CD8-positive, alpha-beta T cell (primary cell): ENCODE measurements at places on chromosomes 5 and 9.

GRCh38 chr9:108297073-108297472 lies 558.7 kb downstream of the ACTL7B start:
- DNase-seq, result no peak

DNA sequence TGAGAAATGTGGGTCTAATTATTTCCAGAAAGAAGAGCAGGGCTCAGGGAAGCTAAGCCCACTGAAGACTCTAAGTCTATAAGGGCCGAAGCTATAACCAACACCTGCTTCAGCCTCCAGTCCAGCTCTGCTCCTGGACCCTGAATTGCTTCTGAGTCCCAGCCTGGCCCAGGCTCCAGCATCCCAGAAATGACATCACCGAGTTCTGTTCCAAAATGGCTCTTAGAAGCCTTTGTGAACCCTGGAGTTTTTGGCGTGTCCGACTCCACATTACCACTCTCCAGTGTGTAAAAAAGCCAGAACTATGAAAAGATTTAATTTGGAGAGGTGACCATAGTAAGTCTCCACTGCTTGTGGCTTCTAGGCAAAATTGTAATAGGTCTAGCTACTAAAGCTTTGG lies 289.9 kb downstream of the SLIT3 start:
- DNase-seq, result no peak

GRCh38 chr9:94517254-94517653 lies 37.6 kb upstream of the PCAT7 start:
- no peak for DNase-seq

GRCh38 chr5:103780794-103781193 lies 218.2 kb upstream of the NUDT12 start:
- DNase-seq, result no peak

GRCh38 chr5:79666758-79667157 lies 22.9 kb upstream of the CMYA5 start:
- DNase-seq, result no peak

DNA sequence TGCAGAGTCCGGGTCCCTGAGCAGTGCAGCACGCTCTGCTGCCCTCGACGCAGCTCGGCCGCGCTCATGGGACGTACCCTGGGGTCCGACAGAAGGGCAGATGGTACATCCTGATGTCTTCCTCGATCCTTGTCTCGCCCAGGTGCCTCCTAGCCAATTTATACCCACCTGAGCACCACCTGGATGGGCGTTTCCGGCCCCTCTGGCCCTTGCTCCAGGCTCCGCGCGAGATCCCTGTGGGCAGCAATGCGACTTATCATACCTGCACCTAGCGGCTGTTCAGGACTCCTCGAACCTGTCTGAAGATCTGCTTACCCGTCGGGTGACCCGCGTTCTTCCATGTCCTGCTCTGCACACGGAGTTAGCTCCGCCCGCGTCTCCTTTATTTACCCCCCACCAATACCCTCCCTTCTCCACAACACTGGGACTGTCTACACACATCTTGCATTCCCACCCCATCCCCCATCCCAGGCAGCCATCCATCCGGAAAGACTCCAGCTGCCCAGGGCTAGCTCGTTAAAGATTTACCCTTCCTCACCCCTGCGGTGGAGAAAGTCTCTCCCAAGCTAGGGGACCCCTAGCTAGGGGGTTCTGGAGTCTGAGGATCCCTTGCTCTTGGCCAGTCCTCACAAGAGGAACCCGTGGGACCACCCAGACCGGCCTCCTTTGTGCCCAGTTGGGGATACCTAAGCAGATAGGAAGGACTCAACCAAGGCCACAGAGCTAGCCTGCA lies at the start of gene KIF12:
KIF12 (minus strand) TSS at position 357 of the 733 bp plus-strand sequence; CDS start at position 341, 16 bp downstream.
- no peak for DNase-seq

DNA sequence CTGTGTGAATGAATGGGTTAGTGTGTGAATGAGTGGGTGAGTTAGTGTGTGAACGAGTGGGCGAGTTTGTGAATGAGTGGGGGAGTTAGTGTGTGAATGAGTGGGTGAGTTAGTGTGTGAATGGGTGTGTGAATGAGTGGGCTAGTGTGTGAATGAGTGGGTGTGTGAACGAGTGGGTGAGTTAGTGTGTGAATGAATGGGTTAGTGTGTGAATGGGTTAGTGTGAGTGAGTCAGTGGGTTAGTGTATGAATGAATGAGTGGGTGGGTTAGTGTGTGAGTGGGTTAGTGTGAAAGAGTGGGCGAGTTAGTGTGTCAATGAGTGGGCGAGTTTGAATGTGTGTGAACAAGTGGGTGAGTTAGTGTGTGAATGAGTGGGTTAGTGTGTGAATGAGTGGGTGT lies 35.5 kb downstream of the NKD2 start:
- no peak for DNase-seq

DNA sequence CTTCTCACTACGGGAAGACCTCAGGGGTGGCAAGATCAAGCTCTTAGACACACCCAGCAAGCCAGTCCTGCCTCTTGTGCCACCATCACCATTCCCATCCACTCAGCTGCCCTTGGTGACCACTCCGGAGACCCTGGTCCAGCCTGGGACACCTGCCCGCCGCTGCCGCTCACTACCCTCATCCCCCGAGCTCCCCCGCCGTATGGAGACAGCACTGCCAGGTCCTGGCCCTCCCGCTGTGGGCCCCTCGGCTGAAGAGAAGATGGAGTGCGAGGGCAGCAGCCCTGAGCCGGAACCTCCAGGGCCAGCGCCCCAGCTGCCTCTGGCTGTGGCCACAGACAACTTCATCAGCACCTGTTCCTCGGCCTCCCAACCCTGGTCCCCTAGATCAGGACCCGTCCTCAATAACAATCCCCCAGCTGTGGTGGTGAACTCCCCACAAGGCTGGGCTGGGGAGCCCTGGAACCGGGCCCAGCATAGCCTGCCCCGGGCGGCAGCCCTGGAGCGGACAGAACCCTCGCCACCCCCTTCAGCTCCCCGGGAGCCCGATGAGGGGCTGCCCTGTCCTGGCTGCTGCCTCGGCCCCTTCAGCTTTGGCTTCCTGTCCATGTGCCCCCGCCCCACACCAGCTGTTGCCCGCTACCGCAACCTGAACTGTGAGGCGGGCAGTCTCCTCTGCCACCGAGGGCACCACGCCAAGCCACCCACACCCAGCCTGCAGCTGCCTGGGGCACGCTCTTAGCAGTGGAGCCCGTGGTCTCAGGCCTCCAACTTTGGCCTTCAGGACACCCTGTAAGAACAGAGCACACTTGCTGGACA lies 4.1 kb downstream of the TESK1 start:
- no peak for DNase-seq

DNA sequence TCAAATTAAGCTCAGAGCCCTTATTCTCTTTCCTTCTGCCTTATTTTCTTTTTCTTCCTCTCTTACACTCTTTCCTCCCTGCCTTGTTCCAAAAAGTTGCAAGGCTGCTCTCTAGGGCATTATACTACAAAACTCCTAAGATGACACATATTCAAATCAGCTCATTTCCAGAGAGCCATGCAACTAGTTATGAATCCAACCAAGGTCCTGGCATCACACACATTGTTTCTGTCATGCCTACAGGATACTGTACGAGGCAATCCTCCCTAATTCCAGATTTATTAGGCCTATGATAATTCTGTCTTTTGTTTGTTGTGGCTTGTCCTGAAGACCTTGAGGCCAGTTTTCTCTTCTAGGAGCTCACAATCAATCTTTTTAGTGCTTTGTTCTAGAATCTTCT lies 87.0 kb upstream of the TBCA start:
- DNase-seq, result no peak

GRCh38 chr9:107361816-107362215 lies 78.7 kb downstream of the RAD23B start:
- no peak for DNase-seq

- DNase-seq, result peak; percentile 78
Observed at GRCh38 chr9:70421272-70422180, 7.1 kb upstream of the KLF9 start.

- DNase-seq, result no peak
Observed at GRCh38 chr5:153517241-153517611, 26.8 kb downstream of the GRIA1 start.

- no peak for DNase-seq
Observed at GRCh38 chr5:79756076-79756475, 66.4 kb downstream of the CMYA5 start.

GRCh38 chr9:94860678-94861588 lies 134.4 kb downstream of the AOPEP start:
- DNase-seq, result peak; percentile 85

GRCh38 chr9:92663126-92663525 lies 6.8 kb downstream of the IPPK start:
- no peak for DNase-seq

DNA sequence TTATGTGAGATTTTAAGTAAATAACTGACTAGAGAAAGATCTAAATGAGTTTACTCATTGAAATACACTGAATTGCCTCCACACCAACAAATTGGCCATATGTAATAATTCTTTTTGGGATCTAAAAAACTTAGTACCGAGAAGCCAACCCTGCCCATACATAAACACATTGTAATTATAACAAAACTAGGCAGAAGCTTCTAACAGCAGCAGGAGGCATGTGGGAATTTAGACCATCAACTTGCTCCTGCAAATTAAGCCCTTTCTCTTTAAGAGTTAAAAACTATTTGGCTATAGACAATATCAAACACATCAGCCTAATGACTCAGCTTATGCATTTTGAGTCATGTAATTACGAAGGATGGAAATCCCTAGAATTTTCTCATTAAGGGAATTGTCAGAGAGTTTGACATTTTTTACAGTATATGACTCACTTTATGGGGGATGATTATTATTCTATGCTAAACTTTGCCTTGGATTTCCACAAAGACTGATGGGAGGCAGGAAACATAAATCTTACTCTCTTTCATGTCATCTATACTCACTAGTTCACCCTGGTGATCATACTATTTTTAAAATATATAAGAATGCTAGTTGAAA lies 1.0 kb downstream of the IL7R start:
- DNase-seq, result no peak

DNA sequence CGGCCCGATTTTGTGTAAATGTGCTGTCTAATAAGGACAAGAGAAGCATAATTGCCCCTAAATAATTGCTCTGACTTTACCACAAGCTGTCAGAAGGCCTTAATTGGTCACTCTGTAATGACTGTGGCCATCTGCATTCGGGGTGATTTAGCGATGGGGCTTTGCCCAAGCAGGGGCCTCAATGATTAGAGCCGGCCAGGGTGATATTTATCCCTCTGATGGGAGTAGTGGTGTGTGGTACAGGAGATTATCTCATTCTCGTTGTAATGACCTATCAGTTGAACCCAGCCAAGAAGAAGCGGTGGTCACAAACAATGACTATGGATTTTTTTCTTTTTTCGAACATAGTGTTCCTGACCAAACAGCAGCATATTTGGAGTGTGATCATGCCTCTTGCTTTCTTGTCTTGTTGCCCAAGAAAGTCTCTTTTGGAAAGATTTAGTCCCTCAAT lies 72.0 kb upstream of the SAP30L start:
- no peak for DNase-seq
